A549 (cell line): ENCODE measurements at places on chromosomes 5 and 9. TPM values are rescaled to one million over a fixed set of nuclear protein-coding genes. Genes with fewer than 3 reads are reported as not detected.

CWC27 gene
- polyA plus RNA-seq, result 24.1 to 25.8 TPM (median 24.4 TPM) in 3 replicates

FAM221B gene
- not detected in 3 replicates for polyA plus RNA-seq

CD74 gene
- not detected in 3 replicates for polyA plus RNA-seq

RFESD gene
- polyA plus RNA-seq, result 1.6 to 2.1 TPM (median 2.0 TPM) in 3 replicates

CD72 gene
- polyA plus RNA-seq, result 0.10 to 0.55 TPM (median 0.44 TPM) in 3 replicates

SEMA5A gene
- polyA plus RNA-seq, result not detected in 3 replicates

ICE1 gene
- polyA plus RNA-seq, result 16.3 to 17.6 TPM (median 16.9 TPM) in 3 replicates

GRCh38 chr5:133319905-133320520 lies 268.2 kb downstream of the HSPA4 start:
- DNase-seq, result peak; percentile 13

GRCh38 chr9:77834898-77835488 lies 186.9 kb upstream of the GNA14 start:
- DNase-seq, result no peak

DNA sequence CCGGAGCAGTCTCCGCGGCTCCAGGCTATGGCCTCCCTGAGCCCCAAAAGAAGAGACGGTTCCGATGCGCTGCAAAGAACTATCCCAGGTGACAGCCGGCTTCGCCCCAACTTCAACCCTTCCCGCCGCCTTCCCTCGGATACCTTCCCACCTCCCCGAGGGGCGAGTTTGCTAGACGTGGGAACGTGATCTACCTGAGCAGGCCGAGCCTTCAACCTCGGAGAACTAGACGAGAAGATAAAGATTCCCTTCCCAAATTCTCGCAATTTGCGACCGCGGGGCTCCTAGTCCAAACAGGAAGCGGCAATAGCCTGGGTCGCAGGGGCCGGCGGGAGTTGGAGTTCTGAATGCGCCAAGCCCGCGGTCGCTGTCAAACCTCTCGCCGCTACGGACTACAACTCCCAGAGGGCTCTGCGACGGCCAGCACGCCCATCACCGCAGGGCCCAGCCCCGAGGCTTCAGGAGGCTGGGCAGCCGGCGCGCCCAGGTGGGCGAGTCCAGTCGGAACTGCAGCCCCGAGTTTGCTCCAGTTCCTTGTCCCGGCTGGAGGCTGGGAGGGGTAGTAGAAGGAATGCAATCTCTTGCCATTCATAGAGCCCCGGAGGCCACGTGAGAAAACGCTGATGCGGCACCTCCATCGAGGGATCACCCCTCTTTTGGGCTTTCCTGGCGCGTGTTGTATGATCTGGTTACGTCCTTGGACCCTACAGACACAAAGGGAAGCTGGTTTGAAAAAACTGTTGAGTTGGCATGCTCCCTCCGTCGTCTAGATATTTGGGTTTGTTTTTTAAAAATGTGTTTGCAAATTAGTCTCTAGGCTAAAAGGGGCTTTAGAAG lies at the start of gene SLC38A9:
Gene SLC38A9, minus strand, starts transcription at position 302 of the 837 bp plus-strand sequence. CDS start 14,366 bp downstream, outside the sequence.
- peak; percentile 93 for DNase-seq

GRCh38 chr9:123121457-123121856 lies 88.0 kb downstream of the GPR21 start:
- no peak for DNase-seq

GRCh38 chr9:24095246-24095645 lies 269.2 kb upstream of the ELAVL2 start:
- no peak for DNase-seq

- no peak for DNase-seq
Measured at GRCh38 chr9:97599314-97599846, 33.8 kb downstream of the TSTD2 start.

DNA sequence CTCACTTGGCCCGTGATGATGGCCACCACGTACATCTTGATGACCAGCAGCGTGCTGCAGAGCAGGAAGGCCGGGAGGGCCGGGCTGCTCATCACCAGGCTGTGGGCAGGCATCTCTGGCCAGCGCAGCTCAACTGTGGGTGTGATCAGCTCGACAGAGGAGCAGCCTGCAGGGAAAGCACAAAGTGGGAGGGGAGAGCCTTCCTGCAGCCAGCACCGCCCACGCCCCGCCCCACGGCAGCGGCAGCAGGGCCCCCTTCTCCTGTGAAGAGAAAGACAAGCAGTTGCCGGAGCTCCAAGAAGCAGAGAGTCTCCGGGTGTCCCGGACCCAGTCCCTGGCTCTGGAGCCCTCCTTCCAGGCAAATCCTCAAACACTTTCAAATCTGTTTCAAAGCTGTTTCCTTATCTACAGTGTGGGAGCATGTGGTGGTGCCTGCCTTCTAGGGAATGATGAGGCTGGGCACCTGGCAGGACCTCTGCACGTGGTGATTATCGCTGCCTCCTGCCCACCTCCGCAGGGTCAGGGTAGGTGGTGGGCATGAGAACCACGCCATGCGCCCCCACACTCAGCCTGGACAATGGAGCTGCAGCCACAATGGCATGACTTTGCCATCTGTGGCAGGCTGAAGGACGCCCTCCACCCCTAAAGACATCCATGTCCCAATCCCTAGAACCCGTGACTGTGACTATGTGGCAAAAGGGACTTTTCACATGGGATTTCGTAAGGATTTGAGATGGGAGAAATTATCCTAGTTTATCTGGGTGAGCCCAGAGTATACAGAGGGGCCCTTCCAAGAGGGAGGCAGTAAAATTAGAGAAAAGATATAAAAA lies at the start of gene PTGES:
Gene PTGES, minus strand, starts transcription at position 143 of the 830 bp plus-strand sequence. Its CDS starts 30 bp downstream, at position 113.
- DNase-seq, result peak; percentile 91

DNA sequence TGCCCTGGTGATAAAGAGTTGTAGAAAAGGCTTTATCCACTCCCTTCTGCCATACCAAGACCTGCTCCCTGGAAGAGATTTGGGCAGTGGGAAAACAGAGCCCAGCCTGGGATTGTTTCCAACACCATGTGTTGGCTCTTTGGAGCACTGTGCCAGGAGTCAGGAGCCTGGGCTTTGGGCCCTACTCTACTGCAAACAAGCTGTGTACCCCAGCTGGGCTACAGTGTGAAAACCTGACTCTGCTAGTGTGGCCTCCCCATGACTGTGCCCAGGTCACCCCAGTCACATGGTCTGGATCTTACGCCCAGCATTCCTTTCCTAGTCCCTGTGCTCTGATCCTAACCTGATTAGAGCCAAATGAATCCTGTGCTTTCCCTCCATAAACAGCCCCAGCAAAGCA lies 39.3 kb upstream of the SHB start:
- DNase-seq, result no peak

DNA sequence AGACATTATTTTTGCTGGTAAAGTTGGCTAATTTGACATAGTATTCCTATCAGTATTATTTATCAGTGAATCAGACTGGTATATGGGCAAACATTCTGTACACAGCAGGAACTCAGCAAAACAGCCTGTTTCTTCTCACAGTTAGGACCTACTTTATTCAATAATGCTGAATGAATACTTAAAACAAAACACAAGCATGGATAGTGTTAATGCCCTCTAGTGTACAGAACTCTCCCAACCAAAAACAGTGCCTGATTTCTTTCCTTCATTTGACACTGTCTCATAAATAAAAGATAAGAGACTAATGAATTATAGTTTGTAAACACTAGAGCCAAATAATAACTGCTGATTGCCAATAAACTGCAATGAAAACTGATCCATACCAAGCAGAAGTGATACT lies 1113.3 kb downstream of the PTPRD start:
- no peak for DNase-seq

DNA sequence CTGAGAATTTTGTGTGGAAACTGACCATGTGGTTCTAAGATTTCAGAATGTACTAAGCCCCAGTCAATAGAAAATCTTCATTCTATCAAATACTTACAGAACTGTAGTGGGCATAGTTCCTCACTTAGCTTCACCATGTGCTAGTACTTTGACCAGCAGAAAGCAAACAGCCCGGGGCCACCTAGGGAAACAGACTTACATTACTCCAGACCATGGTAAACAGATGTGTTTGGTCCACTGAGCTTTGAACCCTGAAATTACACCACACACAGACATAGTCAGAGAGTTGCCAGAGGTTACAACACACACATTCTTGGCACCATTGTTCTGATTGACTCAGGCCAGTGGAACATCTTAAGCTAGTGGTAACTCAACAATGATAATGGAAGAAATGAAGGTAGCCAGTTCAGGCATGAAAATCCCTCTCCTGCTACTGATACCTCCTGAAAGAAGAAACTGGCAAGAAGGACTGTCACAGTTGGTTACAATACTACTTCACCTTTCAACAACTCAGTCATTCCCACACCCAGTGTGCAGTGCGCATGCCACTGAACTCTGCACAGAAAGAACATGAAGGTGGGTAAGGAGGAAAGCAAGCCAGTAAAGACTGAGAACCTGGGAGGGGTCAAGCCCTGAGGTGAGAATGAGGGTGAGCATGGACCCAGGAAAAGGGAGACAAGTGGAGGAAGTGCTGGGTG lies 18.7 kb upstream of the LECT2 start:
- peak; percentile 83 for DNase-seq

- DNase-seq, result no peak
Measured at GRCh38 chr5:76692651-76693050, 23.3 kb upstream of the F2R start.

- DNase-seq, result no peak
Measured at GRCh38 chr5:176774216-176775171, 35.9 kb upstream of the UNC5A start.

- no peak for DNase-seq
Measured at GRCh38 chr5:53130266-53130665, 20.7 kb upstream of the MOCS2 start.

DNA sequence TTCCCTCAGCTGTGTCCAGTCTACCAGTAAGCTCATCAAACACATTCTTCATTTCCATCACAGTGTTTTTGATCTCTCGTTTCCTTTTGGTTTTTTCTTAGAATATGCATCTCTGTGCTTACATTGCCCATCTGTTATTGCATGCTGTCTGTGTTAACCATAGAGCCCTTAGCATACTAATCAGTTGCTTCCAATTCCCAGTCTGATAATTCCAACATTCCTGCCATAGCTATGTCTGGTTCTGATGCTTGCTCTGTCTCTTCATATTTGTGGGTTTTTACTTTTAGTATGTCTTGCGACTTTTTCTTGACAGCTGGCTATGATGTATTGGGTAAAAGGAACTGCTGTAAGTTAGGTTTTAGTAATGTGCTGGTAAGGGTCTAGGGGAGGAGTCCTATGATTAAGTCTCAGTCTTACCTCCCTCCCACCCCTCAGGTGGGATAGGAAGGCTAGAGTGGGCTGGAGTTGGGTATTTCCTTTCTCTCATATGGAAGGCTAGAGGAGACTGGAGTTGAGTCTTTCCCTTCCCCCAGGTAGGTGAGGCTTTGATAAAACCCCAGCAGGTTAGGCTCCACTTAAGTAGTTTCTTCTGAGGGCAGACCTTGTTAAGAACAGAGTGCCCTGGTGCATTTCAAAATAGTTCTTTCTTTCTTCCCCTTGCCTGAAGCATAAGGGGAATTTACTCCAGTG lies 99.1 kb upstream of the RASGRF2 start:
- DNase-seq, result no peak
